ENCODE measurements at places on chromosomes 11 and 22. TPM values are rescaled to one million over a fixed set of nuclear protein-coding genes. Genes with fewer than 3 reads are reported as not detected.

The JAML gene
- total RNA-seq = 0.82 TPM

The AGBL2 gene
- total RNA-seq = 0.41 TPM

The KRTAP5-1 gene
- not detected for total RNA-seq

The OR52A1 gene
- total RNA-seq = under 0.01 TPM

The PEX16 gene
- total RNA-seq = 25.3 TPM

The DEFB131B gene
- not detected for total RNA-seq

The RIMBP3B gene
- 0.82 TPM for total RNA-seq
